ENCODE measurements at places on chromosomes 6 and 20. TPM values are rescaled to one million over a fixed set of nuclear protein-coding genes. Genes with fewer than 3 reads are reported as not detected.

- DNase-seq: no peak
Measured at GRCh38 chr6:152170313-152170701, 362.8 kb downstream of the ESR1 start.

DNA sequence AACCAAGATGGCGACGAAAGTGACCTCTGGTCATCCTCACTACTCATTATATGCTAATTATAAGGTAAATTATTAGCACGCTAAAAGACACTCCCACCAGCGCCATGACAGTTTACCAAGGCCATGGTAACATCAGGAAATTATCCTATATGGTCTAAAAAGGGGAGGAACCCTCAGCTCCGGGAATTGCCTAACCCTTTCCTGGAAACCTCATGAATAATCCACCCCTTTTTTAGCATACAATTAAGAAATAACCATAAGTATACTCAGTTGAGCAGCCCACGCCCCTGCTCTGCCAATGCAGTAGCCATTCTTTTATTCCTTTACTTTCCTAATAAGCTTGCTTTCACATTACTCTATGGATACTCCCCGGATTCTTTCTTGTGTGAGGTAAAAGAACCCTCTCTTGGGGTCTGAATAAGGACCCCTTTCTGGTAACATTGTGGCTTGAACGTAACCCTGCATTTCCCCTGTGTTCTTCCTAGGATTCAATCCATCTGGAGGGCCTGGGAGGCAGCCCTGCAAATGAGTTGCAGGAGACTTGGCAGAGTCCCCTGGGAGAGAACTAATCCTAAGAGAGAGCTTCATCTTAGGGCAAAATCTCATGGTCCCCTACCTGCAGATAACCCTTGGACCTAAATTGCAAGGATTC, 225.6 kb upstream of the JARID2 start:
- no peak for DNase-seq

DNA sequence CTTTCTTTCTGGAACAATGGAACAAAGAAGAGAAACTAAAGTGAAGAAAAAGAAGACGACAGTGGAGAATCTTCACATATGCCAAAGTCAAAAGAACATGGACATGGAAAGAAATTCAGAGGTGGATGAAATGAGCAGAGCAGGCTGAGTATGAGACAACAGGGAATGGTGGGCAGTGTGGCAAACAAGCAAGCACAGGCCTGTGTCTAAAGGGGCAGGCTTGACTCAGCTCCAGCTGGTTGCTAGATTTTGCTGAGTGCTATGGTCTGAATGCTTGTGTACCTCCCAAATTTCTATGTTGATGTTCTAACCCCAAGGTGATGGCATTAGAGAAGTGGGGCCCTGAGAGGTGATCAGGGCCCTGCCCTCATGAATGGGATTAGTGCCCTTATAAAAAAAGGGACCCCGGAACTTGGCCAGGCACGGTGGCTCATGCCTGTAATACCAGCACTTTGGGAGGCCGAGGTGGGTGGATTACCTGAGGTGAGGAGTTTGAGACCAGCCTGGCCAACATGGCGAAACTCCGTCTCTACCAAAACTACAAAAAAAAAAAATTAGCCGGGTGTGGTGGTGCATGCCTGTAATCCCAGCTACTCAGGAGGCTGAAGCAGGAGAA, 49.6 kb downstream of the ZMYND8 start:
- DNase-seq: no peak

DNA sequence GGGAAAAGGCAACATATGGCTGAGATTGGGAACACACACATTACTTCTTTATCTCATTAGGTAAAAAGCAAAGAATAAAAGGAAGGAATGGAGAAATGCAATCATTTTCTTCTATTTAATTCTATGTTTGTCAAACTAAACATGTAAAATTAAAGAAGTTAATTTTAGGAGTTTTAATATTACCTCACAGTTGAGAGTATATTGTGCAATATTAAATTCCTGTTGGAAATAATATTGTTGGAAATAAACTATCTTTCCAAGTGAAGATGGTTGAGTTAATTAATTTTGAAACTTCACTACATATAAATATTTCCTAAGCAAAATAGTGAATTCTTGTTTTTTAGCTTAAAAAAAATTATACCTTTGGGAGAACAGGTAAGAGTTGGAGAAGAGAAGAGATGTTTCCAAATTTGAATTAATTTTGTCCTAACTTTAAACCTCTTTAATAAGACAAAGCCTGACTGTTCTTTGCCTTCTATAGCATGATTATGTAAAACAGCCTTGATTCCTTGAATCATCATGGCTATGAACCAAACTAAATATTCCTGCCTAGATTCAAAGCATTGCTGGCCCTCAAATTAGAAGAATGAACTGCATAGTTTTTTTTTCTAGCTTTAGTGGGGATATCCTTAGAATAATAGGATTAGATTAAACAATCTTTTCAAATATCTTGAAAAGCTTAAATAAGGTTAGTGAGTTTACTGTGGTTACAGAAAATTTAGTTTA, 1349.1 kb upstream of the ADGRB3 start:
- DNase-seq: no peak

DNA sequence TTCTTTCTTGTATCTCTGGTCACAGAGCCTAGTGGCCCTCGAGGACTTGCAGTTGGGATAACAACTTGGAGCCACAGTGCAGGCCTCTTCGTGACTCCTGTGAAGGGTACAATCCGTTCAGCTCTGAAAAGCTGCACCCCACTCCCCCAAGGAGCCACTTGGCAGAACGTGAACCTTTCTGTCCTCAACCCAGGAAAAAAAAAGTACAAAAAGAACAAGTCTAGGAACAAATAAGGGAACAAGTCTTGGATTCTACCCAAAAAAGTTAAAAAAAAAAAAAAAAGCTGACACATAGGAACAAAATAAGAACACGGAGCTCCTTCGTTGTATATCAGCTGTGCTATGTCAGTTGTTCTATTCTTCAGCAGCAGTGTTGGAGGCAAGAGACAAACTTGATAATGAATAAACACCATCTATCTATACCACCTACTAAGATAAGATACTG, 77.9 kb upstream of the TULP1 start:
- DNase-seq: no peak

GRCh38 chr20:1010659-1011058, 8.5 kb upstream of the RSPO4 start:
- DNase-seq: no peak

Gene PPIL6
- 7.9 TPM for total RNA-seq

Gene KIZ
- total RNA-seq: 43.0 TPM

Gene RALY
- 78.5 TPM for total RNA-seq

Gene BEND6
- total RNA-seq: not detected

Data from suprapubic skin (tissue), 4 donors.